ENCODE measurements at places on chromosomes 5 and 9.

DNA sequence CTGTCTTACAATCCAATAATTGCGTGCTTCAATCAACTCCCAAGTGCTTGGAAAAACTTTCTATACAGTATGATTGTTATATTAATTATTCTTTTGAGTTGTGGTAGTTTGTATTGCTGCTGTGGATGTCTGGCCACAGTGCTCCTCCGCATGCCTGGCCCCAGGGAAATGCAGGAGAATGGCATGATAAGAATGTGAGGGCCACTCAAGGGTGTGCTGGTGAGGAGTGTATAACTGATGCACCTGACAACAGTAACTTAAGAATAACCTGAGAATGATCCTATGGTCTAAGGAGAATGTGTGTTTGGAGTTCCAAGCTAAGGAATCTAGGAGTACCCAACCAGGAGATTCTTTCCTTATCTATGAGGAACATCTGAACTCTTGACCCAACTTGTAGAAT lies 152.9 kb upstream of the APC start:
- no peak for DNase-seq

- DNase-seq = no peak
These were observed 602.7 kb upstream of the ZNF608 start for GRCh38 chr5:125348936-125349831.

- DNase-seq = no peak
These were observed 8.9 kb upstream of the STXBP1 start for GRCh38 chr9:127603226-127603625.

DNA sequence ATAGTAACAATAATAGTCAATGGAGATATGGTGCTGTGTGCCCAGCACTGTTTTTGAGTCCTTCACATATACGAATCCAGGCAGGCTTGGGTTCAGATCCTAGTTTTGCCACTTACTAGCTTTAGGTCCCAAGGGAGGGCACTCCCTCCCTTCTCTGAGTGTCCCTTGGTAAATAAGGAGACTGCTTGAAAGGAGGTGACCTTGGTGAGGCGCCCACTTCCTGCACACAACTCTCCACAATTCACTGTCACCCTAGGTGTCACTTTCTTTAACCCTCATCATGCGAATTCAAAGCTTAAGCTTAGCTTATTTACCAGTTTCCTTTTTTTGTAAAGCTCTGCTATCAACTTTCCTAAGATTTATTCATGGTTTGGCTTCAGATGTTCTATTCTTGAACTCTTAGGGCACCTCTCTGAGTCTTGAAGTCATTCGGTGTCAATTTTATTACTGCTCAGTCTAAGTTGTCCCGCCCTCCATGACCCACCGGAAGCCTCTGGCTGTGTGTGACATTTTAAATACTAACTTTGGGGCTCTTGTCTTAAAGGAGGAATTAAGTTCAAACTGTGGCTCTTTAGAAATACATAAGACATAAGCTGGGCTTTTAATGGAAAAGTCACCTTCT lies 170.7 kb upstream of the ZNF618 start:
- DNase-seq = no peak

GRCh38 chr5:3122985-3123762 lies 371.7 kb upstream of the IRX2 start:
- no peak for DNase-seq

- DNase-seq = no peak
These were observed 191.1 kb upstream of the DMRT1 start for GRCh38 chr9:650362-650761.

DNA sequence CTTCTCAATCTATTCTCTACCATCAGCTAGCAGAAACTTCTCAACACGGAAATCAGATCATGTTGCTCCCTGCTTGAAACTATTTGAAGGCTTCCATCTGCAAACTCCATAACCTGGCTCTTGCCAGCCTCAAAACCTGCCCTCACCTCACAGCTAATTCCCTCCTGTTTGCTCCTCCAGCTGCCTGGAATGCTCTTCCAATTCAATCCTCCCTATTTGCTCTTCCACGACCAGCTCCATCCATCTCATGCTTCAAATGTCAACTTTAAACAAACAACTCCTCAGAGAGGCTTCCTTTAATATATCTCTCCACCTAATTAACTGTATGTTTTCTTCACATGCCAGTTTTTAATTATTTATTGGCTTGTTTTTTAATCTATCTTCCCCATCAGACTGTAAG lies 1.5 kb downstream of the PLAA start:
- DNase-seq = no peak

DNA sequence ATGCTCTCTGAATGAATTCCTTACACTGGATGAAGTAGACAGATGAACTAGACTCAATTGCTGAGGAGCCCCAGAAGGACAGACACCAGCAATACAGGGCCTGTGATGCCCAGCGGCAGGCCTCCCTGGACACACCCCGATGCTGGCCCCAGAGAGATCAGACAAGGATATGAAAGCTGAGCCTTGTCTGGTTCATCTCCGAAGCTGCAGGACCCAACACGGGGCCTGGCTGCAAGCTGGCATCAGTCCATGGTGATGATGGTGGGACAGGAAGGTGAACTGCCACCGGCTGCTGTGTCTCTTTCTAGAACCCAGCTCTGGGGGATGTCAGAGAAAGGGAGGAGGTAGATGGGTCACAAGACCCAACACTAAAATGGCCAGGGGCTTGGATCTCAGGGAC lies 104.0 kb upstream of the LMX1B start:
- DNase-seq = no peak

DNA sequence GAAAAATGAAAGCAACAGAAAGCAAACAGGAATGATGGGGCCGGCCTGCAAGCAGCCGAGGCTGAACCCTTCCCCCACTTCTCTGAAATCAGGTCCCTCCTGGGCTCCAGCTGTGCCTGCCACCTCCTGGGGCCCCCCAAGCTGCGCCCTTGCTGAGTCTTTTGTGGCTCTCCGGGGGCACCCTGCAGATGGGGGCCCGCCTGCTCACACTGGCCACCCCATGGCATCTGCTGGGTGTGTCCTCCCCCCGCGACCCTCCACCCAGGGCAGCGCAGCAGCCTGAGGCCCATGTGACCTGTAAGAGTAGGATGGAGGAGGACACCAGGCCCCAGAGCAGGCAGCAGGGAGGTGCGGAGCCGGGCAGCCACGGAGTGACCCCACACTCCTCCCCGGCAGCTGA lies 5.7 kb downstream of the GPSM1 start:
- DNase-seq = no peak

- DNase-seq = no peak
These were observed 52.5 kb upstream of the GGTA1 start for GRCh38 chr9:121551985-121552753.

- DNase-seq = no peak
These were observed 415.3 kb downstream of the CETN3 start for GRCh38 chr5:89994266-89994665.

GRCh38 chr5:36680066-36680465 lies 73.7 kb downstream of the SLC1A3 start:
- DNase-seq = no peak

DNA sequence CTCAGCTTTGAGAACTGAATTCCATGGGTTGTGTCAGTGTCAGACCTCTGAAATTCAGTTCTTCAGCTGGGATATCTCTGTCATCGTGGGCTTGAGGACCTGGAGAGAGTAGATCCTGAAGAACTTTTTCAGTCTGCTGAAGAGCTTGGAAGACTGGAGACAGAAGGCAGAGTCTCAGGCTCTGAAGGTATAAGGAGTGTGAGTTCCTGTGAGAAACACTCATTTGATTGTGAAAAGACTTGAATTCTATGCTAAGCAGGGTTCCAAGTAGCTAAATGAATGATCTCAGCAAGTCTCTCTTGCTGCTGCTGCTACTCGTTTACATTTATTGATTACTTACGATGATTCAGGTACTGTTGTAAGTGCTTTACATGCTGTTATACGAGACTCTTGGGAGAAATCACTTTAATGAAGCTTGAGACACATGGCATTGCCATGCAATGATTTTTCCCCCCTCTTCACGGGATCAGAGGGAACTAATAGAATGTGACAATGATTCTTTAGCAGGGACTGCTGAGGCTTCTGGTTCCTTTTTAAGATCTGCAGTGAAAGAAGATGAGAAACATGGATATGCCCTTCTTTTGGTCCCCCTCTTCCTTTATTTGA lies 63.8 kb downstream of the PTTG1 start:
- no peak for DNase-seq

DNA sequence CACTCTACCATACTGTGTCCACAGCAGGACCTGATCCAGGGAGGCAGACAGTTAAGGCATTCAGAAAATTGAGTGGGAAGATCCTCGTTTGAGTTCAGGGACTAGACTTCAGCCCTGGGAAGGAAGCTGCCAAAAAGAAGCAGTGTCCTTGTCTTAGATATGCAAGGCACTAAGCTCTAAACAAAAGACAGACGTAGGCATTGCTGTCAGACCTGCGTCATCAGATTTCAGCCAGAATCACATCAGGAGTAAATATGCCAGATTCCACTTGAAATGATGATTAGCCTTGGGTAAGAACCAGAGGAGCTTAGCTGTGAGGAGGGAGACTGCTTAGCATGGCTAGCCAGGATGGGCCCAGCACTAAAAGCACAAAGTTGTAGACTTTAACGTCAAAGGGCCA lies 56.7 kb downstream of the MAMDC2 start:
- no peak for DNase-seq

DNA sequence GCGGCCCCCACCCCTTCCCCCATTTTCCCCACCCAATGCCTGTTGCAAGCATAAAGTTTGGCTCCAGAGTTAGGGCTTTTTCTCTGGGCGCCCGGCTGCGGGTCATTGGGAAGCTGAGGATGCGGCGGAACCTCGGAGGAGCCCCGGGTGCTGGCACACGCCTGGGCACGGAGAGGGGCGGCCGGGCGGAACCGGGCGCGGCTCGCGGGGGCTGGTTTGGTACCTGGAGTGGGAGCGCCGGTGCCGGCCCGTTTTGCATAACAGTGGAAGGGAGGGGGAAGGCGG lies 1.2 kb downstream of the PPARGC1B start:
- DNase-seq = no peak

DNA sequence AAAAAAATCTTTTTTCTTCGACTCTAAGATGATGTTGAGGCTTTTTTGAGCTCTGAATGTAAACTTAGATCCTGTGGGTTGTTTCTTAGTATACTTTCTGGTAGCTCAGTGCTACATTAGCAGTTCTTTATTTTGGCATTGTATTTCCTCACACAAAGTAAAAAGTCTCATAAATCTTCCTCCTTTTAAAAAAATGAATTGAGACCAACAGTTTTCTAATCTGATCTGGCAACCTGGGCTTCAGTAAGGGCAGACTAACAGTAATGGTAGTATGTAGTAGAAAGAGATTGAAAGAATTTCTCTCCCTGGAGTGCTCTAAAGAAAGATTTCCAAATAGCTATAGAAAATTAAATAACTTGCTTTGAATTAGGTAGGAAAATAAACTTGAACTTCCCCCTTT lies 31.4 kb downstream of the ZCCHC7 start:
- DNase-seq = no peak

- DNase-seq = no peak
These were observed 45.2 kb downstream of the HSD17B3 start for GRCh38 chr9:96256800-96257199.

DNA sequence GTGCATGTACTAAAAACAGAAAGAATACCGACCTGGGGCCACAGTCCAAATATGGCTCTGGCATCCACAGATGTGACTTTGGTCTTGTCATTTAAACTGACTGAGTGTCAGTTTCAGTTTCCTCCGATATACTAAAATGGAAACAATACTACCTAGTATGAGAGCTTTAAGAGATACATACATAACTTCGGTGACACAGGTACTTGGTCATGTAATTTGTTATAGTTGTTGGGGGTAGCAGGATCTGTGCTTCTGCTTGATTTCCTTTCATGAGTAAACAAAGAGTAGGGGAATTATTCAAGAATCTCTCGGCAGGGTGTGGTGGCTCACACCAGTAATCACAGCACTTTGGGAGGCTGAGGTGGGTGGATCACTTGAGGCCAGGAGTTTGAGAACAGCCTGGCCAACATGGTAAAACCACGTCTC lies 32.1 kb downstream of the MTMR12 start:
- DNase-seq = no peak

GRCh38 chr9:77916410-77916819 lies 115.2 kb downstream of the GNAQ start:
- DNase-seq = no peak

GRCh38 chr5:54214722-54215121 lies 95.7 kb downstream of the ARL15 start:
- no peak for DNase-seq

GRCh38 chr9:4489919-4490704 lies at the start of gene SLC1A1:
SLC1A1 (plus strand) TSS chr9:4490468; CDS start chr9:4490680, 212 bp downstream.
- peak; percentile 78 for DNase-seq

DNA sequence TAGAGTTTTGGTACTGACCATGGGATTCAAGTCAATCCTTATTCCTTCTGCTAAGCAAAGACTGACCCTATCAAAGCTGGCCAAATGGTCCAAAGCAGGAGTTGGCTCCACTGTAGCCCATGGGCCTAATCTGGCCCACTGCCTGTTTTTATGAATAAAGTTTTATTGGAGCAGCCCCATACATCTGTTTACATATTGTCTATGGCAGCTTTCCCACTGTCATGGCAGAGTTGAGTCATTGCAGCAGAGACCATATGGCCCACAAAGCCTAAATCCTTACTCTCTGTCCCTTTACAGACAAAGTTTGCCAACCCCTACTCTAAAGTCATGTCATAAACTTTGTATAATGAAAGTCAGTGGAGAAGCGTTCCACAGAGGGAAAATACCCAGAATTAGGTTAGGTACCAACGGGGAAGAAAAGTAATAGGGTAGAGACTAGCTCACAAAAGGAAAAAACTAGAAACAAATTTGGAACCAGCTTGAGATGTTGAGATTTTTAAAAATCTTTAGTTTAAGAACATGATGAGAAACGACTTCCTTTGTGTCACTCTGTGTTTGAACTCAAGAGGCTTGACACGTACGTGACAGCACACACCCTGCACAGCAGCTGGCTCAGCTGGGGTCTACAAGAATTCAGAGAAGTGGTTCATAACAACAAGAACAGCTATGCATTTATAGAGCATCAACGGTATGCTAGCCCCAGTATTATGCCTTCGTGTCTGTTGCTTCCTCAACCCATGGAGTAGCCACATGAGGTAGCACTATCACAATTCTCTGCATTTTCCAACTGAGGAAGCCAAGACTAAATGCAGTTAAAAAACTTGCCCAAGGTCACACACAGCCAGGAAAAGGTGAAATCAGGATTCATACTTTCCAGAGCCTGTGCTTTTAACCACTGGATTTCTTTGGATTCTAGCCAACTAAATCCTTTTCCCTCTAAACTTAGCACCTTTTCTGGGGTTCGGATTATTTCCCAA lies 198.9 kb upstream of the WWC1 start:
- no peak for DNase-seq

- no peak for DNase-seq
These were observed 4.9 kb upstream of the SCGB3A1 start for GRCh38 chr5:180596115-180596667.

DNA sequence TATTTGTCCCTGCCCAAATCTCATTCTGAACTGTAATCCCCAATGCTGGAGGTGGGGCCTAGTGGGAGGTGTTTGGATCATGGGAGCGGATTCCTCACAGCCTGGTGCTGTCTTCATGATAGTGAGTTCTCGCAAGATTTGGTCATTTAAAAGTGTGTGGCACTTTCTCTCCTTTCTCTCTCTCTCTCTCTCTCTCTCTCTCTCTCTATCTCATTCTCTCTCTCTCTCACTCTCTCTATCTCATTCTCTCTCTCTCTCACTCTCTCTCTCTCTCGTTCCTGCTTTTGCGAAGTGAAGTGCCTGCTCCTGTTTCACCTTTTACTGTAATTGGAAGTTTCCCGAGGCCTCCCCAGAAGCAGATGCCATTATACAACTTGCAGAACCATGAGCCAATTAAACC lies 207.3 kb upstream of the NR4A3 start:
- no peak for DNase-seq

GRCh38 chr9:108057421-108058134 lies 568.0 kb upstream of the KLF4 start:
- no peak for DNase-seq
